Activated CD8-positive, alpha-beta T cell treated with anti-CD3 and anti-CD28 coated beads for 36 hours (primary cell): ENCODE measurements at places on chromosomes 6 and 20. TPM values are rescaled to one million over a fixed set of nuclear protein-coding genes. Genes with fewer than 3 reads are reported as not detected.

WFDC12 gene
- not detected for total RNA-seq

NNAT gene
- 0.47 TPM for total RNA-seq

FAXC gene
- total RNA-seq: not detected

KHDC1L gene
- not detected for total RNA-seq

SPEF1 gene
- 0.23 TPM for total RNA-seq

TP53INP2 gene
- 4.0 TPM for total RNA-seq

SNTA1 gene
- total RNA-seq: 5.6 TPM

RBBP8NL gene
- total RNA-seq: not detected

ARMC2 gene
- 4.6 TPM for total RNA-seq

RUNX2 gene
- 9.3 TPM for total RNA-seq

TCF15 gene
- total RNA-seq: not detected

GRCh38 chr6:37057128-37057471 is 51.6 kb downstream of the FGD2 start:
- no peak for DNase-seq

GRCh38 chr20:9285617-9286016 is 216.7 kb downstream of the PLCB4 start:
- no peak for DNase-seq

DNA sequence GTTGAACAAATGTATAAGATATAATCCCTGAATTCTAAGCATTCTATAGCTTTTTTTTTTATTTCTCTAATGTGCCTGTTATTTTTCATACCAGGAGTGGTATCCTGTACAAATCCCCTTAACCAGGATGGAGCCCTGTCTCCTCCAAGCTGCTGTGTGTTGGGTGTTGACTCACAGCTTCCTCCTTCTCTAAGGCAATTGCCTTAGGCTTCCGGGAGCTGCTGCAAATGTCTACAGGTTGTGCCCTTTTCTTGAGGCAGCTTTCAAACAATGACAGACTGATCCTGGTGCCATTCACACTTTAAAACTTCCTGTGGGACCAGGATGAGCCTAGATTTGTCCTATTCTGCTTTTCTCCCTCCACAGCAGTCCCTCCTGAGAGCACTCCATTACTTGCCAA is 173.2 kb downstream of the BTBD3 start:
- no peak for DNase-seq

GRCh38 chr6:129696843-129697242 is 13.1 kb downstream of the ARHGAP18 start:
- DNase-seq: no peak

DNA sequence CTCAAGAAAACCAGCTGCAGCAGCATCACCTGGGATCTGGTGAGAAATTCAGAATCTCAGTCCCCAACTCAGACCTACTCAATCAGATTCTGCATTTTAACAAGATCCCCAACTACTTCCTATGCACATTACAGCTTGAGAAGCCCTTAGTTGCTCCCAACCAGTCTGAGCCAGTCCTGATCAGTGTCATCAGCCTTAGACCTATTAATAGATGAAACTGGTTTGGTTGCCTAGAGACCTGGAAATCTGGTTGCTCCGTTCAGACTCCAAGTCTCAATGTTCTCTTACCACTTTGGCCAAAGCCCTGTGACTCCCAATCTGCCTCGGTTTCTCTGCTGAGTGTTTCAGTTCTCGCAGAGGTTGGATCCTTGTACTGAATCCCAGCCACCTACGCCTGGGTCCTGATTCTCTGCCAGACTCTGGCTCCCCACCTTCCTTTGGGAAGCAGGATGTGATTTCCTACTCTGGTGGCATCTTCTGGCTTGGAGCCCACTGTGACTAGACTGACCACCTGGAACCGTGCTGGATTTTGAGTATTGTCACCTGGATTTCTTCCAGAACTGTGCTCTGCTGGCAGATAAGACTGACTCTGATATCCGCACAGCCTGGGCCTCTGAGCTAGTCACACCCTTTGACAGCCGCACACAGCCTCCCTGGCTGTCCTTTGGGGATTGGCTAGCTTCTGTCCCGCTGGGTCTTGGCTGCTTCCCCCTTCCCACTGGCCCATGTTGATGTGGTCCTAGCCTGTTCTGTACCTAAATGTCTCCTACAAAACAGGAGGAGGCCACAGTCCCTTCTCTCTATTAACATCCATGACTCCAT is 20.3 kb upstream of the ATXN1 start:
- DNase-seq: no peak

- DNase-seq: no peak
Measured at GRCh38 chr20:48791014-48791413, 36.8 kb downstream of the PREX1 start.

- DNase-seq: no peak
Measured at GRCh38 chr6:90456001-90456400, 130.9 kb downstream of the MAP3K7 start.

- DNase-seq: no peak
Measured at GRCh38 chr6:109165392-109165974, 70.2 kb downstream of the CEP57L1 start.

GRCh38 chr6:85041376-85041775 is 277.0 kb upstream of the TBX18 start:
- DNase-seq: no peak

DNA sequence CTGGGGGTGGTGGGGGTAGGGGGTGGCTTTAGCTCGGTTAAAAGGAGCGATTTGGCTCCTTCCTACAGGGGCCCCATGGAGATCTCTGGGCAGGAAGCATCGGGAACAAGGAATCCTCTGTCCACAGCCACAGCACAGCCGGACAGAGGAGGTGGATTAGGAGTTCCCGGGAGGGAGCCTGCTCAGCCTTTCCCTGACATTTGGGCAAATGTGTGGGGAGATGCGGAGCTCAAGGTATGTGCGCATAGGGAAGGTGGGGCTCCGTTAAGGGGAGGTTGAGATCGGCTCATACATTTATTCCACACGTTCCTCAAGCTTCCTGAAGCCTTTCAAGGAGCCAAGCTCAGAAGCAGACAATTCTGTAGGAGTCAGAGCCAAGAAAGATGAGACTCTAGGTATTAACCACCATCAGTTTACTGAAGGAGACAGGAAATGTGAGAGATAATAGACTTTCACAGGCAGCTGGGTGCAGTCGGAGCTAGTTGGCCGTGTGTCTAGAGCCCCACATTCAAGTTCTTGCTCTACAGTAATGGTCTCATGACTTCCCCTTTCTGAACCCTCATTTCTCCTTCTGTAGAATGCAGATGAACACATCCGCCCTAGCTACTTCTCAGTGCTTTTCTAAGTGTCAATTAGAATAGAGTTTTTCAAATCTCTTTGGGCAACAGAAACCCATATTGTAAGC is 40.8 kb upstream of the EPB41L1 start:
- no peak for DNase-seq

- no peak for DNase-seq
Measured at GRCh38 chr6:43865932-43866645, 96.1 kb downstream of the VEGFA start.

DNA sequence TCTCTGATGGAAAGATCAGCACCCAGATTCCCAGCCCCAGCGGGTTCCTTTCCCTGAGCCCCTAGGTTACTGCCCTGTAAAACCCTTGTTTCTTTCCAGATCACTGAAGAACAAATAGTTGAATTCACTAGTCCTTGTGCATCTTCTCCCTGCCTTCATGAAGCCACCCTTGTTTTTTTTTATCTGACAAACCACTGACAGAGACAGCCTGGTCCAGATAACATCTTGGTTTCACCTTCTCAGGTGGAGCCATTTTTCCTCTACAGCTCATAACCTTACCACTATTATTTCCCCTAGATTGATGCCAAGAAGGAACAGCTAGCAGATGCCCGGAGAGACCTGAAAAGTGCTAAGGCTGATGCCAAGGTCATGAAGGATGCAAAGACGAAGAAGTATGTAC is 15.9 kb upstream of the PLCG1 start:
- no peak for DNase-seq

DNA sequence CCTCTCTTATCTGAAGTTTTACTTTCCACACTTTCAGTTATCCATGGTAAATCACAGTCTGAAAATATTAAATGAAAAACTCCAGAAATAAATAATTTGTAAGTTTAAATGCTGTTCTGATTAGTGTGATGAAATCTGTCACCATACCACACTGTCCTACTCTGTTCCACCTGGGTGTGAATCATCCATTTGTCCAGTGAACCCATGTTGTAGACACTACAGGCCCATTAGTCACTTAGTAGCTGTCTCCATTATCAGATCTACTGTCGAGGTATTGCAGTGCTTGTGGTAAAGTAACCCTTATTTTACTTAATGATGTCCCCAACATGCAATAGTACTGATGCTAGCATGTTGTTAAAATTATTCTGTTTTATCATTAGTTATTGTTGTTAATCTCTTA is 29.2 kb upstream of the MMS22L start:
- DNase-seq: no peak

DNA sequence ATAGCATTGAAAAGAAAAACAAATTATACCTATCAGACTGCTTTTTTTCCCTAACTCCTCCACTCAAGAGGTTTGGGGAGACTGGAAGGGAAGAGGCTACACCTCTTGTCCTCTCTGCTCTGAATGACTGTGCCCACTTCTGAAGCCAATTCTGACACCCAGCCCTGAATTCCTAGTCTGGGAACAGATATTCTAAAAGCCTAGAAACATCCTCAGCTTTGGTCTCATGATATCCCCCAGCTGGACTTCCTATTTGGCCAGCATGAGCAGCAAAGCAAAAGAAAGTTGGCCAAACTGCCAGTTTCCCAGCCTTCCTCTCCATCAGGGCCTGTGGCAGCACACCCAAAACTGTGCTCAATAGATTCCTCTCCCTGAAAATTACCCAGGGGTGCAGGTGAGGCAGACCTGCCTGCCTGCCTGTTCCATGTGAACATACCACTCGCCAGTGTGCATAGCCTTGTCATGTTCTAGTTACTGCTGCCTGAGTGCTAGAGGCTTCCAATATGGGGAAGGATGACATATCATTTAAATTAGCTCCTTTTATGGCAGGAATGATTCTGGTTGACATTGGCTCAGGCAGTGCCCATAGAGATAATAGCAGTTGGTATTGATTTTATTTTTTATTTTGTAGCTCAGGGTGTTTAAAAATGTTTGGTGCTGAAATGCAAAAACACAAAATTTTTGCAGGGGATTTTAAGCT is 152.1 kb upstream of the RIN2 start:
- DNase-seq: no peak

- no peak for DNase-seq
Measured at GRCh38 chr6:97665446-97665845, 382.4 kb upstream of the MMS22L start.

DNA sequence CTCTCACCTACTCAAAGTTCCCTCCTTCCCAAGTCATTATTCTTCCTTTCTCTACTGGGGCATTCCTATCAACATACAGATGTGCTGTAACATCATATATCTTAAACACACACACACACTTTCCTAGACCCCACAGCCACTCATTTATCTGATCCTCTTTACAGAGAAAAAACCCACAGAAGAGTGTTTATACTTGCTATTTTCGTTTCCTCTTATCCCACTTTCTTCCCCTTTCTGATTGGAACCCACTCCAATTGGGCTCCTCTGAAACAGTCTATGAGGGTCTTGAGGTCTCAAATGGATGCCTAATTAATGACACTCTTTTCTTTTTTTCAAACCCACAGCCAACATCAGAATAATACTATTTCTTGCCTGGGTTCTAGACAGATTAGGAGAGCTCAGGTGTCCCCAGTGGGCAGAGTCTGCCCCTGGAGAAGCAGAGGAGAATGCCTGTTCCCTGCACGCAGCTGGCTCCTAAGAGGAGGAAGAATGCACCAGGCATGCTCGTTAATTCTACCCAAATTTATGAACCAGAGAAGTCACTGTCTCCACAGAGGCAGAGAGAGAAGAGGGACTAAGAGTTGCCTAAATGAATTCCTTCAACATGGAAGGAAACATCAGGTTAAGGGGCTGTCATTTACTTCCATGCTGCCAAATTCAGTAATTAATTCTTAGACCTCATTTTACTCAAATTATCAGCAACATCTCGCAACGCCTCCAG is 65.9 kb downstream of the CRYBG1 start:
- DNase-seq: no peak

DNA sequence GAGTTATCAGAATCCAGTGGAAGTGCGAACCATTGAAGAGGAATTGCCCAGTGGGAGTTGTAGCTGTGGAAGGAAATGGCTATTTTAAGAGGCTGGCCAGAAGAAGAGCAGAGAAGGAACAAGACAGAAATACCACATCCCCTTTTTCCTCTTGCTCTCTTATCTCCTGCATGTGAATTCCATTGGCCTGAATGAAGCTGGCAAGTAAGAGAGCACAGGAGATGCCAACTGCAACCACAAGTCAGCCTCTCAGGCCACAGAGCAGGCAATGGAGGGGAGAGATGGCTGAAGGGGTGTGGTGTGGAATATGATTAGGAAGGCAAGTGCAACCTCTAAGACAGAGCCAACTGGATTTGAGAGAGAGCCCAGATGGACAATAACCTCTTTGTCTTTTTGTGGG is 362.7 kb upstream of the IMPG1 start:
- no peak for DNase-seq

GRCh38 chr6:117215353-117216090 is 49.8 kb upstream of the VGLL2 start:
- no peak for DNase-seq

DNA sequence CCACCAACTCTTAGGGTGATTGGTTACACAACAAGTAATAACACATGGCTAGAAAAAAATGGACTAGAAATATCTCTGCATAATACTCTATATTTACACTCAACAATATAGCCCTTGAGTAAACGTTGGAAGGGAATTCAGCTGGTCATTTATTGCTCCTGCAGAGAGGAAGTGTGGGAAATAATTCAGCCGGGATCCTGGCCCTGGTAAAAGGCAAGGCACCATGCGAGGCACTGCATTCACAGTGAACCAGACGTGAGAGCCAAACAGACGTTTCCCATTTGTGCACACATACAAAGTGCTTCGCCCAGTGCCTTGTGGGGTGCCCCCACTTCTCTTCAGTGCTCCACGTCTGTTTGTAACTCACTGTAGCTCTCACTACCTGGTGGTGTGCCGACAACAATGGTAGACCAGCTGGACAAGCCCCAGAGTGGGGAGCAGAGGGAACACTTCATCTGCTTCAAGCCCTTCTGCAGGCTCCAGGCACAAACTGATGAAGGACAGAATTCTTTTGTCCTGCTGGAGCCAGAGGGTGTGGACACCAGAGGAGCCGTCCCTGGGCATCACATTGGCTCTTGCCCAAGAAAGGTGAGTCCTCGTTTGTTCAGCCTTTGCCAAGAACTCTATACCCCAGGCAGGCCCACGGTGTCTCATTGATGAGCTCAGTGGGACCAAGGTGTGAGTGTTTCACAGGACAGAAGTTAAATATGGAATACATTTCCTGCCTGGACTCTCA is 18.8 kb downstream of the SYNDIG1 start:
- DNase-seq: no peak

- no peak for DNase-seq
Measured at GRCh38 chr6:43282636-43283513, 15.2 kb upstream of the SLC22A7 start.
